CD4-positive, alpha-beta T cell treated with Interleukin-4 for 4 hours (primary cell): ENCODE measurements at places on chromosomes 7 and 10.
A peak's percentile ranks its signal among the peaks of the same experiment; 100 is the strongest.

- peak; percentile 29 for DNase-seq
These were observed 584 bp upstream of the ZMIZ1 start for GRCh38 chr10:79068203-79068561.

DNA sequence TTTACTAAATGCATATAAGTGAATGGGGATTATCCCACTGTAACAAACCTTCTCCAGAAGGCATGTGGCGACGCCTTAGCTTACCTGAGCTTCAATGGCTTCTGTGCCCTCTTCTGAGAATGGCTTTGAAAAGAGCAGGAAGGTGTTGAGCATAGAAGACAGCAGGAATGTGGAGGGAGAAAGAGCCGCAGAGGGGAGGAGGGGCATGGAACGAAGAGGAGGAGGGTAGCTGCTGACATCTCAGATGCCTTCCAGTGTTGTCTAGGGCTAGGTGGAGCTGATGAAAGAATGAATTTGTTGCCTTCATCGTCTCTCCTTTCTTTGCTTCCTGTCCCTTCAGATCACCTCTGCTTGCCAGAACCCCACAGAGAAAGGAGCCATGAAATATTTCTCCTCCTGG is 86.2 kb downstream of the ITIH5 start:
- DNase-seq: no peak

GRCh38 chr10:12042409-12042796 is 206 bp downstream of the UPF2 start:
- DNase-seq: peak; percentile 23

DNA sequence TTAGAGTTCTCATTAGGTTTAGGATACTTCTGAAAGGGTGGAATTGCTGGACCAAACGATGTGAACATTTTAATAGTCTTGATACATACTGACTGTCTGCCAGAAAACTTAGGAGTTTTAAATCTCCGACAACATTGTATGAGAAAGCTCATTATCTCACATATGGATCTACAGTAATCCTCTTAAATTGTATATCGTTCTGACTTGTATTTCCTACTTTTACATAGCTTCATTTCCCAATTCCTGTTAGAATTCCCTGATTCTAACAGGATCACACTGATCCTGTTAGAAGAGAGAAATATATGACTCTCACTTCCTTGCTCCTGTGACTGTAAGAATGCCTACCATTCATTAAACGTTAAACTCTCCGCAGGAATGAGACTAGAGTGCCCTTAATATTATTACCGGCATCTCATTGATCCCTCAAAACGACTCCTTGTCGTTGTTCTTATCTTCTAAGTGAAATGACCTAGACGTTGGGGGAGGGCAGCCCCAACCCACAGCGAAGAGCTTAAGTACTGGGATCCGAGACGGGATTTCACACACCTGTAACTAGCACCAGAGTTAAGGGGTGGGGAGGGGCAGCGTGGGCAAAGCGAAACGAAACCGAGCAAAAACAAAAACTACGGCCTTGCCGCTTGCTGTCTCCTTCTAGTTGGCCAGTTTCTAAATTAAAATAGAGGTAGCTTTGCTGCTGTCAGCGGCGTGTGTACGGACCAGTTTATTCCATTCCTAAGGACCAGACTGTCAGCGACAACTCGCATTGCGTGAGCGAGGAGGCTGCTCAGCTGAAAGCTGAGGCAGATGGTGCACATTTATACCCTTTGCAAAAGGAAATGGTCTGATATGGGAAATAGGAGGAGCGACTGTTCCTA is 678 bp upstream of the TMEM106B start:
- DNase-seq: no peak

GRCh38 chr7:29877196-29877595 is 70.9 kb downstream of the WIPF3 start:
- no peak for DNase-seq

GRCh38 chr7:100476903-100477870 is 1.8 kb downstream of the TSC22D4 start:
- no peak for DNase-seq

DNA sequence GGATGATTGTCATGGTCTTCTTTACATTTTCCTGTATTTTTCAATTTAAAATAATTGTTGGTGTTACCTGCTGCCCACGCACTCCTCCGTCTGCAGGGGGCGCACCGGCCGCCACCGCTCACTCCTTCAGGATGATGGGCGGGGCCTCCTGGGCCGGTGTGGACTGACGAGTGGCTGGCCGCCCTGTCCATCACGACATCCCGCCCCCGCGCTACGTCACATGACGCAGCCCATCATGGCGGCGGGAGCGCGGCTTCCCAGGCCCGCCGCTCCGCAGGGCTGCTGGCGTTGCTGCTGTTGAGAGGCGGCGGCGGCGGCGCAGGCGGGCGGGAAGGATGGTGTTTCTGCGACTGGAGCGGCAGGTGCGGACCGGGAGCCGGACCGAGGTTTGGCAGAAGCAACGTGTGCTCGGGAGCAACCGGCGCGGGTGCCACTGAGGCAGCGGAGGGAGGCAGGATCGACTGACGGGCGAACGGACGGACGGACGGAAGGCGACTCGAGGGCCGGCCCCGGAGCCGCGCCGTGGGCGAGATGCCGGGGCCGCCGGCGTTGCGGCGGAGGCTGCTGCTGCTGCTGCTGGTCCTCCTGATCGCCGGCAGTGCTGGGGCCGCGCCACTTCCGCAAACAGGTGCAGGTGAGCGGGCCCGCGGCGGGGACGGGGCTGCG is at the start of gene LMTK2:
Gene LMTK2, plus strand, starts transcription at position 216 of the 666 bp plus-strand sequence. Its CDS starts 316 bp downstream, at position 532.
- DNase-seq: peak; percentile 91

GRCh38 chr10:13594641-13595040 is 7.9 kb downstream of the PRPF18 start:
- DNase-seq: no peak

DNA sequence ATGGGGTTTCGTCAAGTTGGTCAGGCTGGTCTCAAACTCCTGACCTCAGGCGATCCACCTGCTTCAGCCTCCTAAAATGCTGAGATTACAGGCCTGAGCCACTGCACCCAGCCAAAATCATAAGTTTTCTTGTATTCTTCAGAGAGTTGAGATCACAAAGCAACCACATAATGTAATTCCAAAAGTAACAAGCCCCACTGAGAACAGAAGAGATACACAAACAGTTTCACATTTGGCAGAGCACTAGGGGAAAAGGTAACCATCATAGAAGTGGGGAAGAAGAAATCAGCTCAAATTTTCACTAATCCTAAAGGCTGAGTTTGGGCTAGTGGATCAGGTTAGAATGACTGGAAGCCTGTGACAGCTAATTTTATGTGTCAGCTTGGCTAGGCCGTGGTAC is 5.4 kb upstream of the CEP41 start:
- DNase-seq: no peak

DNA sequence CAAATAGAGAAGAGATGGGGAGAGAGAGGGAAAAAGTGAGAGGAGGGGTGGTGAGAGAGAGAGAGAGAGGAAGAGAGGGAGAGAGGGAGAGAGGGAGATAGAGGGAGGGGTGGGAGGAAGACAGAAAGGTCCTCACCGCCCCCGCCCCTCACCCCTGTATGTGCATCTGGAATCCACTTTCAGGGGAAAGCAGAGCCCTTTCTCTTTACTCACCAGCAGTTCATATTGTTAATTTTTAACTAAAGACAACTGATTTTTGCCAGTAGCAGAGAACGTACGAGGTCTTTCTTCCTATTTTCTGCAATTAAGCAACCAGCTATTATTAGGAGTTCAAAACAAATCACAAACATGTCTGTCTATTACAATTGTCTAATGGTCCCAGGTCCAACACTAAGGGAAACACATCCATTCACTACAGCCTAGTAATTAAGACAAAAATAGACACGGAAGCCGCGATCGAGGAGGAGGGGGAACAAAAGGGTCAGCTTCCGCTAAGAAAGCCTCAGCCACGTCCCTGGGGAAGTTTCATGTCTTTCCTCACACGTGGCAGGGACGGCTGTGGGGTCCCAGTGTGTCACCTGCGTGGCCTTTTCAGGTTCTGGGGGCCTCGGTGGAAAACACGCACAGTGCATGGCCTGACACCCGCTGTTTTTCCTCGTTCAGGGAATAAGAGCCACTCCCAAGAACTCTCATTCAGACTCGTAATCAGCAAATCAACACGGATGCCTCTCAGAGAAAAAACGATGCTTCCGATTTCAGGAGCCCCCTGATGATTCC is 572.0 kb downstream of the PTPRN2 start:
- no peak for DNase-seq

DNA sequence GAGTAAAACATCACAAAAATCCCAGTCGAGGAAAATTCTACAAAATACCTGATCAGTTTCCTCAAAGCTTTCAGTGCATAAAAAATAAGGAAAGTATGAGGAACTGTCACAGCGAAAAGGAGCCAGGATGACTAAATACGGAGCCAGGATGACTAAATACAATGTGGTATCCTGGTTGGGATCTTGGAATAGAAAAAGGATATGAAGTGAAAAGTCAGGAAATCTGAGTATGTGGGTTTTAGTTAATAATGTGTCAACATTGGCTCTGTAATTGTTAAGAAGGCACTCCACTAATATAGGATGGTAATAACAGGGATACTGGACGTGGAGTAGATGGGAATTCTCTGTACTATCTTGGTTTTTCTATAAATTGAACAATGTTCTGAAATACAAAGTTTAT is 175.5 kb downstream of the SUGCT start:
- no peak for DNase-seq

- DNase-seq: no peak
These were observed 16.1 kb downstream of the BUD23 start for GRCh38 chr7:73699370-73700068.

GRCh38 chr10:31314256-31315150 is 4.5 kb upstream of the ZEB1 start:
- DNase-seq: no peak

- DNase-seq: no peak
These were observed 61.3 kb downstream of the SEC61G start for GRCh38 chr7:54697659-54698186.

GRCh38 chr7:936386-937054 is 18.0 kb downstream of the ADAP1 start:
- peak; percentile 53 for DNase-seq

DNA sequence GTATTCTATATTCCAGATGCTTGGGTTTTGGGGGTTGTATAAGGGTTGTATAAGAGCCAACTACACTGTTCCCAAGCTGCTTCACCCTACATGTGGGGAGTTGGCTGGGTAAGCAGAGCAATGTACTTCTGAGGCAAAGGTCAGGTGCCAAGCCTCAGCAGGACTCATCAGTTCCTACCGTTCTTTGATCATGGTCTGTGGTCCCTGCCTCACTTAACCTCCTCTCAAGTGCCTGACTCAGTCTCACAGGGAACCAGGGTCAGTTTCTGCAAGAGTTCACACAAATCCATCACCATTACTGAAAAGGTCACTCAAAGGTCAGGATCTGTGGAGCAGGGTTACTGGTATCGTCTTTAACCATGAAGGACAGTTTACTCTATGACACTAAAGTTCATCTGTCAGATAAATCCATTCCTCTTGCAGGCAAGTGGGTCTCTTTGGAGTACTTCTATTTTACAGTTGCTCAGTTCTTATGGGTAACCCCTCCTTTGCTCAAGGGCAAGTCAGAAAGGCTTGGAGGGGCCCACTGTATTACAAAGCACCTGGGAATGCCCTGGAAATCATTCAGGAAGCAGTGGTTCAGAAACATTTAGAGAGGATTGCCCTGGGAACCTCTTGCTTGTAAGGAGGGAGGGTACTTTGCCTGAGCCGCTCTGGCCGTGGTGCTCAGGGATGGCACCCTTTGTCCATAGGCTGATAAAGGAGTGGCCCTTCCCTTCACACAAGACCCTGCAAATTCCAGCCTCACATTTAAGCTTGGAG is 184.3 kb upstream of the CDCA7L start:
- no peak for DNase-seq

DNA sequence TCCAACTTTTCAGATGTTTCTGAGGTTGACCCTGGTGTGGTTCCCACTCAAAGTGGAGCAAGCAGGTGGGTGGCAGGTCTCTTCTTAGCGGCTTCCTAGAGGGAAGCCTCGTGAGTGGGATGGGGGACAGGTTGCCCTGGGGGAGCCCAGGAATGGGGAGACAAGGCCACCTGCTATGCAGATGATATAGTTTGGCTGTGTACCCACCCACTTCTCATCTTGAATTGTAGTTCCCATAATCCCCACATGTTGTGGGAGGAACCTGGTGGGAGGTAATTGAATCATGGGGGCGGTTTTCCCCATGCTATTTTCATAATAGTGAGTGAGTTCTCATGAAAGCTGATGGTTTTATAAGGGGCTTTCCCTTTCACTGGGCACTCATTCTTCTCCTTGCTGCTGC is 68.3 kb downstream of the KIAA1217 start:
- DNase-seq: no peak

- DNase-seq: no peak
These were observed 195.2 kb downstream of the NXPH1 start for GRCh38 chr7:8628656-8629055.

GRCh38 chr10:83886871-83887270 is 252.4 kb upstream of the GHITM start:
- no peak for DNase-seq
